ENCODE measurements at places on chromosomes 16 and 17. TPM values are rescaled to one million over a fixed set of nuclear protein-coding genes. Genes with fewer than 3 reads are reported as not detected.

DNA sequence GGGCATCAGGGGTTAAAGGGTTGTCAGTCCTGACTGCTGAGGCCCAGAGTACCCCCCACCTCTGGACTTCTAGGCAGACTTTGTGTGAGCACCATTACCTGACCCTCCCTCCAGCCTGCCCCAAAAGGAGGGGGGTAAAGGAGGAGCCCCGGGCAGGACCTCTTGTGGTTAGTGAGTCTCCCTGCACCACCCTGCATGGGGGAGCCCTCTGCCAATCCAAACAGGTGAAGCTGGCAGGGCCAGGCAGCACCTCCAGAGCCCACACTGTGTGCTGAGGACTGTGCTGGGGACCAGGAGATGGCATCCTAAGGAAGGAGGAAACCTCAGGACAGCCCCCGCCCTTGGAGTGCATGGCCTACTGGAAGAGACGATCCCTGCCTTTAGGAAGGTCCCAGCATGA lies 2.6 kb upstream of the KRT14 start:
- DNase-seq, result no peak
- H3K4me3 ChIP-seq, result no peak overlapping the region
- H3K27me3 ChIP-seq, result no peaks in the 10 kb centered on the region
- no peaks in the 10 kb centered on the region for H3K36me3 ChIP-seq

DNA sequence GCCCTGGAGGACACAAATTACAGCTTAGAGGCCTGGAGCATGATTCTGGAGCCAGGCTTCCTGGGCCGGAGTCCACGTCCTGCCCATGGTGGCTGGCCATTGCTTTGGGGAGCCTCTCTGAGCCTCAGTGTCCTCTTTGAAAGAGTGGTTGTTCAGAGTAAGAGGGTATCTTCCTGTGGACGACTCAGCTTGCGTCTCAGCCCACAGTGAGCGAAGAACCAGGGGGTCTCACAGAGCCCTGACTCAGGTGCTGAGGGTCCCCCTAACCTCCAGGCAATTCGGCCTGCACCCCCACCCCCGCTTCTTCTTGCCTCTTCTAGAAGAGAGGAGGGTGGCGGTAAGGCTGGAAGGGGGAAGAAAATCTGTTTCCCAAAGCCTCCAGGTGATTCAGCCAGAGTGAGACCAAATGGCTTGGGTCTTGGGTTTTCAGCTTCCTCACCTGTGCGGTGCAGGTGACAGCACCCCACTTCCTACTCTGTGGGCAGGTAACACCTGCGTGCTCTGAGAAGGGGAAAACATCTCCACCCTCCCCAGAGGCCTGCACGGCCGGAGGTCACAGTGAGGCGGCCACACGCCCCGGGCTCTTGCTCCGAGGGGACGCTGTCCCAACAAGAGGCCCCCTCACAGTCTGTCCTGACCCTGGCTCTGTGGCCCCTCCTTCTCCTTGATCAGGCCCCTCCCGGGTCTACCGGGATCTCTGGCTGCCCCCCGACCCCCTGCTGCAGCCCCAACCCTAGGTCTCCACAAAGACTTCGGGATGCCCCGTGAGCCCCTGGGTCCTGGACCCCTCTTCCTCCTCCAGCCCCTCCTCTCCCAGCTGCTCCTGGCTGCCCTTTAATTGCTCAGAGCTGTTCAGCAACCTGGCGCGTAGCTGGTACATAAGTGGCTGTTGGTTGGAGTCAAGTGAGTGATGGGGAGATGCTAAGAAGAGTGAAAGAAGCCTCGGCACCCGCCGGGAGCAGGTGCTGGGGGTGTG lies 119.2 kb downstream of the METRNL start:
- no peaks in the 10 kb centered on the region for H3K36me3 ChIP-seq
- no peaks in the 10 kb centered on the region for H3K27me3 ChIP-seq

DNA sequence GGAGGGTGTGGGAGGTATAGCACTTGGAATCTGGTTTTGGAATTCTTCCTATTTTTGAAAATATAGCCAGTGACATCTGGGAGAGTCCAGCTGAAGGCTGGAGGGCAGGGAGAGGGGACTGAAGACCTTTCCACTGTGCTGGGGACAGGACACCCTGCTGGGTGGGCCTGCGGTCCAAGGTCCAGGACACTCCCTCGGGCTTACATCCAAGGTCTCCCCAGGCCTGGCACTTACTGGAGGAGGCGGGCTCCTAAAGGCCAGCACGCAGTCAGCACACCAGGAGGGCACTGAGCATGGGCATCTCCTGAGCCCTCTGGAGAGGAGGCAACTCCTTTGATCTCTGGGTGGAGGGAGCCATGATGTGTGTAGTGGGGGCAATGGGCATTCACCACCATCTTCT lies 35.5 kb upstream of the ETV4 start:
- peaks cover 44% of the 10 kb centered on the region for H3K4me1 ChIP-seq
- no peaks in the 10 kb centered on the region for H3K27me3 ChIP-seq
- H3K36me3 ChIP-seq, result no peaks in the 10 kb centered on the region
- H3K4me3 ChIP-seq, result no peak overlapping the region

DNA sequence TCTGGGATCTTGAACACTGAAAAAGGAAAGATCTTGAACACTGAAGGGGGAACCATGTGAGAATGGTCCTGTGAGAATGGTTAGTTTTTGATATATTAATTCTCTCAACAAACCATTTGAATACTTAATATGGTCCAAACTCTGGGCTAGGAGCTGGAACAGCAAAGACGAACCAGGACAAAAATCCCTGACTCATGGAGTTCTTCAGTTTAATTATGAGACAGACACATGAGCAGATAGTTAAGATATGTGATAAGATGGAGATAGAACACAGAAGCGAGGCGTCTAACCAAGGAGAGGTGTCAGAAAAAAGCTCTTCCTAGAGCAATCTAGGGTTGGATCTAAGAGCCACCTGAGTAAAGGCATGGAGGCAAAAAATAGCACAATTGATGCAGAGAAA lies 1.6 kb downstream of the CKLF start:
- H3K27ac ChIP-seq, result no peak overlapping the region
- H3K4me3 ChIP-seq, result no peak overlapping the region
- H3K36me3 ChIP-seq, result no peaks in the 10 kb centered on the region
- DNase-seq, result no peak
- H3K27me3 ChIP-seq, result no peaks in the 10 kb centered on the region

- H3K4me3 ChIP-seq, result no peak overlapping the region
- no peaks in the 10 kb centered on the region for H3K36me3 ChIP-seq
These were observed 44.4 kb upstream of the MED13 start for GRCh38 chr17:62109378-62109902.

DNA sequence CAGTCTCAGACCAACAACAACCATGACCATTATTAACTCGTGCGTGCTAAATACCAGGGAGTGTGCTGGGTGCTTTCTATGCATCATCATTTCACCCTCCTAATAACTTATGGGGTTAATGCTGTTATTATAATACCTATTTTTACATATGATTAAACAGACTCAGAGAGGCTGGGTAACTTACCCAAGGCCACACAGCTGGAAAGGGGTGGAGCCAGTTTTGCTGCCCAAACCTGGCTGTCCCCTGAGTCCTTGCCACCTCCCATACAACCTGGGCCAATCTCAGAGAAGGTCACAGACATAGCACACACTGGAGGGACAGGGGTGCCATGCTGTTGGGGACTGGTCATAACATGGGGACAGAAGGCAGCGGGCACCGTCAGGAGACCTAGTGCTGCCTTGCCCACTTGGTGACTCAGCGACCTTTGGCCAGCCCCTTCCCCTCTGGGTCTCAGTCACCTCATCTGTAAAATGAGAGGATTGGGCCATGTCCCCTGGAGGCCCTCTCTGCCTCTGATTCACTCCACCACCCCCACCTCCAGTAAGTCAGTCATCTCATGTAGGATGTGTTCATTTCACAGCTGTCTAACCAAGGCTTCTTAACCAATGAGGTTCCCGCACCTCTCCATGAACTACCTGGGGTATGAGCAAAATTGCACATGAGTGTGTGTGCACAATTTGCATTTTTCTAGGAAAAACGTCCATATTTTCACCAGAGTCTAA lies 11.4 kb upstream of the FADS6 start:
- H3K27ac ChIP-seq, result no peak overlapping the region
- no peaks in the 10 kb centered on the region for H3K4me1 ChIP-seq
- peaks cover 4% of the 10 kb centered on the region for H3K27me3 ChIP-seq
- DNase-seq, result no peak
- H3K36me3 ChIP-seq, result no peaks in the 10 kb centered on the region
- no peak overlapping the region for H3K4me3 ChIP-seq

DNA sequence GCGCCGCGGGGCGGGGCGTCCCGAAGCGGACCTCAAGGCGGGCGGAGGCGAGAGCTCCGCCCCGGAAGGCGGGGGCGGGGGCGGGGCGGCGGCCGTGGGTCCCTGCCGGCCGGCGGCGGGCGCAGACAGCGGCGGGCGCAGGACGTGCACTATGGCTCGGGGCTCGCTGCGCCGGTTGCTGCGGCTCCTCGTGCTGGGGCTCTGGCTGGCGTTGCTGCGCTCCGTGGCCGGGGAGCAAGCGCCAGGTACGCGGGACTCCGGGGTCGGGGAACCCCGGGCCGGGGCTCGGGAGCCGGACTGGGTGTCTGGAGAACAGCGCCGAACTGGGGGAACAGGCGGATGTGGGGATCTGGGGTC lies at the start of gene TNFRSF12A:
Gene TNFRSF12A, plus strand, starts transcription at position 122 of the 357 bp plus-strand sequence. Its CDS starts 30 bp downstream, at position 152.
- DNase-seq, result peak; percentile 79
- peak within 1 kb of the TSS; percentile 94 for H3K4me3 ChIP-seq
- H3K36me3 ChIP-seq, result peaks cover 10% of the 10 kb centered on the region
- H3K27me3 ChIP-seq, result no peaks in the 10 kb centered on the region

DNA sequence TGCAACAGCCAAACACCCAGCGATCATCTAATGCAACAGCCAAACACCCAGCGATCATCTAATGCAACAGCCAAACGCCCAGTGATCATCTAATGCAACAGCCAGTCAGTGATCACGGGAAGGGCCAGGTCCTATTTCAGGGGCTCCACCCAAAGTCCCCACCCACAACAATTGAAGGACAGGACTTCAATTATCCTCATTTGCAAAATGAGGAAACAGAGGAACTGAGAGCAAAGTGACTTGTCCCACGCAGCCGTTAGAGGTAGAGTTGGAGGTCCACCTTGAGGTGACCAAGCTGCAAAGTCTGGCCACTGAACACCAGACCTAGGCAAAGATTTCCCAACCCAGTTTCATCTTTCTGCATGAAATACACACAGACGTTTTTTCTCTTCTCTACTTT lies 3.7 kb downstream of the ZG16B start:
- DNase-seq, result no peak
- H3K36me3 ChIP-seq, result no peaks in the 10 kb centered on the region
- no peaks in the 10 kb centered on the region for H3K27me3 ChIP-seq
- peaks cover 31% of the 10 kb centered on the region for H3K4me1 ChIP-seq

DNA sequence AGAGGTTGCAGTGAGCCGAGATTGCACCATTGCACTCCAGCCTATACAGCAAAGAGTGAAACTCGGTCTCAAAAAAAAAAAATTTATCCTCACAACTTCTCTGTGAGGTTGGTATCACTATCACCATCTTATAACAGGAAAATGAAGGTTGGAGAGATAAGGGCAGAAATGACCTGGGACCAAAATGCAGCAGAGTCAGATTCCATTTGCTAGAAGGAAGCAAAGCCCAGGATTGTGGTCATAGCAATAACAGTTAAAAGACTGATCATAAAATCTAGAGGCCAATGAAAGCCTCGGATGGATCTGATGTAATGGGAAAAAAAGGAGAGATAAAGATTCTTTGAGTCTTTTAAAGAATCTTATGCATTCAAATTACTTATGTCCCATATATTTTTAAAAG lies 69.6 kb upstream of the TEKT1 start:
- H3K36me3 ChIP-seq, result peaks cover 16% of the 10 kb centered on the region
- DNase-seq, result no peak
- H3K4me1 ChIP-seq, result no peaks in the 10 kb centered on the region
- no peak overlapping the region for H3K4me3 ChIP-seq

DNA sequence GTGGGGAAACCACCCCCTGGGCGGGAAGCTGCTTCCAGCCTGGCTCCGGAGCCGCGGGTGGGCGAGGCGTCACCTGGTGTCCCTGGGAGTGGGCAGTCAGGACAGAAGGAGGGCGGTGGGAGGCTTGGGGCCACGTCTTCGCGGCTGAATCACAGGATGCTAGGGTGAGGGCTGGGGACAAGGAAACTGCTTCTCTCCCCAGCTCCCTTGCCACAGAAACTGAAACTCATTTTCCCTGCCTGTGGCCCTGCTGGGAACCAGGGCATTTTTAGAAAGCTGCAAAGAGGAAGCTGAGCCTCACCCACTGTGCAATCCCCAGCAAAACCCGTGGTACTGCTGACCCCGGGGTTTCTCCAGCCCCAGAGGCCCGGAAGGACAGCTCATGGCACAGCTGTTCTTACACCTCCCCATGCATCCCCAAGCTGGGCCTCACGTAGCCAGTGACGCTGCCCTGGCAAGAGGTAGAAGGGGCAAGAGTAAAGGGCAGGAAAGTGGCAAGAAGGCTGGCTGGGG lies 8.2 kb downstream of the RHBDF2 start:
- H3K4me1 ChIP-seq, result peaks cover 18% of the 10 kb centered on the region
- H3K27ac ChIP-seq, result peak overlapping the region; percentile 32
- H3K36me3 ChIP-seq, result no peaks in the 10 kb centered on the region
- peak; percentile 33 for DNase-seq

GRCh38 chr17:56445692-56446411 lies 147.6 kb upstream of the NOG start:
- peaks cover 79% of the 10 kb centered on the region for H3K27me3 ChIP-seq
- no peaks in the 10 kb centered on the region for H3K36me3 ChIP-seq
- no peak for DNase-seq
- H3K4me1 ChIP-seq, result no peaks in the 10 kb centered on the region
- H3K27ac ChIP-seq, result no peak overlapping the region

DNA sequence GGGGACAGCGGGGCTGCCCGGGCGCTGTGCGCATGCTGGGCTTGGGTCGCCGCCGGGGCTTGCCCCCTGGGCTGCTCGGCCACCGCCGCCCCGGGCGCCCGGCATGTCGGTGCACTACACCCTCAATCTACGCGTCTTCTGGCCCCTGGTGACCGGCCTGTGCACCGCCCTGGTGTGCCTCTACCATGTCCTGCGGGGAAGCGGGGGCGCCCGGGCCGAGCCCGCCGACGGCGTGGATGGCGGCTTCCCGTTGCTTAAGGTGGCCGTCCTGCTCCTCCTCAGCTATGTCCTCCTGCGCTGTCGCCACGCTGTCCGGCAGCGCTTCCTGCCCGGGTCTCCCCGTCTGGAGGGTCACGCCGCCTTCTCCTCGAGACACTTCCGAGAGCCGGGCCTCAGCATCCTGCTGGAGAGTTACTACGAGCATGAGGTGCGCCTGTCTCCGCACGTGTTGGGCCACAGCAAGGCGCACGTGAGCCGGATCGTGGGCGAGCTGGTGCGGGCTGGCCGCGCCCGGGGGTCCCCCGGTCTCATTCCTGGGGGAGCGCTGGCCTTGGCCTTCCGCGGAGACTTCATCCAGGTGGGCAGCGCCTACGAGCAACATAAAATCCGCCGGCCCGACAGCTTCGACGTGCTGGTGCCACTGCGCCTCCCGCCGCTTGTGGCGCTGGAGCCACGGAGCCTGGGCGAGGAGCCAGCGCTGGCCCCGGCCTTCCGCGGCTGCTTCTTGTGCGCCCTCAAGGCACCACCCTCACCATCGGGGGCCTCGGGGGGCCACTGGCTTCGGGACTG lies 789 bp downstream of the ITPRIPL2 start:
- peak overlapping the region; percentile 76 for H3K4me3 ChIP-seq
- no peaks in the 10 kb centered on the region for H3K36me3 ChIP-seq
- peak; percentile 34 for DNase-seq
- H3K27ac ChIP-seq, result peak overlapping the region; percentile 88
- no peaks in the 10 kb centered on the region for H3K27me3 ChIP-seq
- peaks cover 58% of the 10 kb centered on the region for H3K4me1 ChIP-seq

GRCh38 chr16:50271148-50272041 lies 5.0 kb downstream of the ADCY7 start:
- H3K27ac ChIP-seq, result no peak overlapping the region
- no peak overlapping the region for H3K4me3 ChIP-seq
- no peaks in the 10 kb centered on the region for H3K36me3 ChIP-seq
- 0 out of 2 replicates have a peak, but pooled peaks cover 6% of the 10 kb centered on the region for H3K4me1 ChIP-seq
- no peaks in the 10 kb centered on the region for H3K27me3 ChIP-seq
- DNase-seq, result no peak

The SLC5A10 gene
- total RNA-seq, result not detected

The OR1A1 gene
- total RNA-seq, result not detected

The KRTAP17-1 gene
- total RNA-seq, result not detected

The COPRS gene
- total RNA-seq, result 85.1 TPM

The OTOA gene
- not detected for total RNA-seq

All from PC-3 (cell line).